ENCODE measurements at places on chromosomes 2 and 18.
A peak's percentile ranks its signal among the peaks of the same experiment; 100 is the strongest.

- no peak for DNase-seq
These were observed 64.0 kb downstream of the MBP start for GRCh38 chr18:77068321-77069312.

GRCh38 chr2:227025510-227025909, 138.5 kb downstream of the COL4A4 start:
- no peak for DNase-seq

- no peak for DNase-seq
These were observed 74.3 kb upstream of the CD302 start for GRCh38 chr2:159872353-159872752.

- no peak for DNase-seq
These were observed 25.7 kb upstream of the ID2 start for GRCh38 chr2:8656160-8656641.

GRCh38 chr2:207458582-207458981, 71.2 kb upstream of the CREB1 start:
- no peak for DNase-seq

GRCh38 chr2:54394392-54394791, 61.7 kb upstream of the SPTBN1 start:
- no peak for DNase-seq

GRCh38 chr2:74551942-74552913, 1.5 kb downstream of the LOXL3 start:
- no peak for DNase-seq

GRCh38 chr2:164725542-164725941, 104.3 kb upstream of the GRB14 start:
- no peak for DNase-seq

DNA sequence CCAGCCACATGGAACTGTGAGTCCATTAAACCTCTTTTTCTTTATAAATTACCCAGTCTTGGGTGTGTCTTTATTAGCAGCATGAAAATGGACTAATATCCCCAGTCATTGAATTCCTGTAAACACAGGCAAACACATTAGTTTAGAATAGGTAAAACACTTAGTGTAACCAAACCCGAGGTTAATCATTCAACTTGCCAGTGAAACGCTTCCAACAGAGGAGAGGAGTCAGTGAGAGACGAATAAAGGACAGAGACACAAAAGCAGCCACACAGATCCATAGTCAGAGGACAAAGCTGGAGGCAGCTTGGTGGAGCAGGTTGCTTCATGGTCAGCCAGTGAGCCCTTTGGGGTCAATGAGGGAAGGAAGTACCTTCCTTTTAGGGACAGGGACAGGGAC, 348.1 kb downstream of the TGIF1 start:
- no peak for DNase-seq

GRCh38 chr18:76839086-76839794, 16.9 kb downstream of the ZNF236 start:
- no peak for DNase-seq

- no peak for DNase-seq
These were observed 90.3 kb upstream of the TMEM17 start for GRCh38 chr2:62596061-62596921.

- DNase-seq, result no peak
These were observed 66.3 kb downstream of the ZEB2 start for GRCh38 chr2:144453486-144454158.

- DNase-seq, result no peak
These were observed 110.2 kb upstream of the GPC1 start for GRCh38 chr2:240325016-240326007.

DNA sequence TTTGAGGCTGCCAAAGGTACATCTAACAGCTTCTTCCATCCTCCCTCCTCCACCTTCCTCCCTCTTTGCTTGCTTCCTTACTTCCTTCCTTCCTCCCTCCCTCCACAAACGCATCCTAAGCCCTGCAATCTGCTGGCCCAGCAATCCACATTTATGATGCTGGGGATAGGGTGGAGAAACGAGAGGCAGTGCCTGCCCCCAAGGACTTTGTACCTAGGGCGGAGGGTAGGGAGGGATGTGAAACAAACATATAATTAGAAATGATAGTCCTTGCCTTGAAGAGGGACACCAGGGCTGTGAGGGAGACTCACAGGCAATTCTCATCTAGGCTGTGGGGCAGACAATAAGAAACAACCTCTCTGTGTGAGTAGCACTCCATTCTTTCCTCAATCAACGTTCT, 188.3 kb downstream of the ANKRD30B start:
- DNase-seq, result no peak

DNA sequence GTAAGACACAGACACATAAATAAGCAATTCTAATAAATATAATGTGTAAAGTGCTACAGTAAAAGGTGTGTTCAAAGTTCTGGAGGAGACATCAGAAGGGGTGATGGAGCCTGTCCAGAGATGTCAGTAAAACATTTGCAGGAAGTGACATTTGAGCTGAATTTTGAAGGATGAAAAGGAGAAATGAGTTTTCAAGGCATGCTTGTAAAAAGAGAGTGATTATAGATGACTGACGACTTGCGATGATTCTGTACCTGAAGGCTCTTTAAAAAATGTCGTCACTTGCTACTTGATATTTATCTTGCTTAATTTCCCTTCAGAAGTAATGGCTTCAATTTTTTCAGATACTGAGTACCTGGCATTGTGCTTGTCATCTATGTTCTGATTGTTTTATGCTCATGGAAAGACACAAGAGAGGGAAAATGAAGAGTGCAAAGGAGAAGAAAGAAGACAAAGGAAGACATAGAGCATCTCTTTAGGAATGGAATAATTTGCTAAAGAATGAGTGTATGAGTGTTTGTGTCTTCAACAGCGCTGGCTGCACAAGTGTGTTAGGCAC, 73.9 kb downstream of the PLA2R1 start:
- no peak for DNase-seq

DNA sequence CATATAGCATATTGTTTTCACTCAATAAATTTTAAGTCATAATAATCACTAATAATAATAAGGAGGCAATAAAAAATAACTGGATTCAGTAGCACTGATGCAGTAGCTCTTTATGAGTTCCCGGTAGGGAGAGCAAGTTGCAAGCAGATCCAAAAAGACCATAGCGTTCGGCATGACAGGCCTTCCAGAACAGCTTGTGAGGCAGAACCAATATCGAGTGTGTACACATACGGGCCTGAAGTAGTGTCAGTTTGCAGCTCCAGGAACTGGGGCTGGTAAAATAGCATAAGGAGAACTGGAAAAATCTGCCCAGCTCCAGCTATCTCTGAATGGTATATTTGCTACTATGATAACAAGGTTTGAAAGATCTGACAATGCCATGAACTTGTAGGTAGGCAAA, 1607.8 kb upstream of the PIK3C3 start:
- no peak for DNase-seq

GRCh38 chr2:120515759-120516678, 170.1 kb downstream of the INHBB start:
- DNase-seq, result no peak

DNA sequence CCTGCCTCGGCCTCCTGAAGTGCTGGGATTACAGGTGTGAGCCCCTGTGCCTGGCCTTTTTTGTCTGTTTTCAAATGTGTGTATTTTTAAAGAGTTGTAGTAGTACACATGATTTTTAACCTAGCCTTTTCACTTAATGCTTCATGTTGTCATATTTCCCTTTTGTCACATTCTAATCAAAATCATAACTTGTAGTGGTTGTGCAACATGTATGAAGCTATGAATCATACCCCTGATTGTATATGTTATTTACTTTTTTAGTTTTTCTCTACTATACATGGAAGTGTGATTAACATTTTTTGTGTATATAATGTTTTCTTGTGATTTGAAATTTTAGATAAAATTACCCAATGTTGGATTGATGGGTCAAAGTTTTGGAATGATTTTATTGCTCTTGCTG, 8.5 kb downstream of the GEN1 start:
- DNase-seq, result no peak

DNA sequence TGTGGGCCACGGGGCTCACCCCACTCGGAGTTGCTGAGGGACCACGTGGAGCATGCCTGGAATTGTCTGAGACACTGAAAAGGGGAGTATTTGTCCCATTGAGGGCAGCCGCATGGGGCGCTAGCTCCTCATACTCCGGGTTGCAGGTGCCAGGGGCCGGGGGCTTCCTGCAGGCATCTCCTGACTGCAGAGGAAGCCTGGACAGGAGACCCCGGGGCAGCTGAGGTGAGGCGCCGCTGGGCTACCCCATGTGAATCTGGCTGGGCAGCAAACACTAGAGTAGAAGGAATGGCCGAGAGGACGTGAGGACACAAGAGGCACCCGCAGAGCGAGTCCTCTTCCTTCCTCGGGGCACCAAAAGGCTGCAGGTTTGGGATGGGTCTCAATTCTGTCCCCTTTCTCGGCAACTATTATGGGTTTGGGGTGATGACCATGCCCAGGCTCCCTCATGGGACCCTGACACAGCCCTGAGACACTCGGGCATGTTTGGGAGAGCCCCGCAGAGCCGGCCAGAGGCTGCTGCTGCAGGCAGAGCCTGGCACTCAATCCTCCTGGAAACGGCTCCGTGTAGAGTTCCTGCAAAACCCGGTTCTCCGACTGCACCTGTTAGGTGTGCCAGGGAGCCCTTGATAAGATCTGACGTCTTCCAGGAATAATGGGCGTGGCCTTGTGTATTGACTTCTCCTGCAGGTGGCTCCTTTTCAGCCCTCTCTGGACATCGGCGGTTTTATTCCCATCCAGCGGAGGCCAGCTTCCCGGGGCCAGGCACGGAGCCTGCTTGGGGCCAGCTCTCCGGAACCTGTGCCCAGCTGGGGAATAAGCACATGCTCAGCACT, 77.0 kb downstream of the CTIF start:
- no peak for DNase-seq

GRCh38 chr18:78688249-78688648, 291.4 kb upstream of the SALL3 start:
- DNase-seq, result no peak

GRCh38 chr2:147636238-147636882, 208.5 kb upstream of the ACVR2A start:
- DNase-seq, result no peak

GRCh38 chr2:85503168-85503850, 35.7 kb upstream of the MAT2A start:
- DNase-seq, result peak; percentile 77

DNA sequence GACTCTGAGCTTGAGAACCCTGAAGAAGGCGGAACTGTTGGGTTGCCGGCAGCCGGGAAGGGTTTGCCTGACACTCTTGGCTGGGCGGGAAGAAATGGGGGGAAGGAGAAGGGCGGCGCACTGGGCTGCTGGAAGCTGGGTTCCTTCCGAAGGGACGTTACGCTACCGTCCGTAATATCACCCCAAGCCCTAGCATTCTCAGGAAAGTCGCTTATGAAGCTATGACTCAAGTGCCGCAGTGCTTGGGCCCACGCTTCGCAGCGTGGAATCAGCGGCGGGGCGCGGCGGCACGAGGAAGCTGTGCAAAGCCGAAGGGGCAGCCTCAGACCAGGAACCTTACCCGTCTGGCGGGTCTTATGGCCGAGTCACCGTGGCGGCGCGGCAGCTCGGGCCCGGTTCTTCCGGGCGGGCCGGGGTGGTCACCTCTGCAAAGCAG, 50.2 kb upstream of the SIGLEC15 start:
- DNase-seq, result no peak

- no peak for DNase-seq
These were observed 63.5 kb downstream of the HDAC4 start for GRCh38 chr2:239337122-239337876.

GRCh38 chr2:181304011-181304844, 153.0 kb upstream of the ITGA4 start:
- DNase-seq, result no peak

- DNase-seq, result no peak
These were observed 4.7 kb downstream of the GNLY start for GRCh38 chr2:85698880-85699254.

DNA sequence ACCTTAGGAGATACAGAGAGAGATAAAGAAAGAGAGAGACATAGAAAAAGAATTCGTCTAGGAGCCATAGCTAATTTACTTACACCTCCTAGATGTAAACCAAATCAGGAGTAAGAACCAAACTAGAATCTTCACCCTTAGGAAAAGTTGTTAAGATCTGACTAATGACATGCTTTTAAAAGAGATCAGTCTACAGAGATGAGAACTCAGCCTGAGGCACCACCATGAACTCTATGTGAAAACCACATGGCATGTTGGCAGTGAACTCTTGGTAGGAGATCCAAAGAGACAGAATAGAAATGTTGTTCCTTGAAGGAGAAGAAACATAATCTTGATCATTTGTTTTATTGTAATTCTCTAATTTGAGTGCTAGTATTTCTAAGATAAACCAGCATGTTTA, 585.4 kb upstream of the ID2 start:
- DNase-seq, result no peak

GRCh38 chr2:195472501-195473234, 184.4 kb upstream of the SLC39A10 start:
- no peak for DNase-seq

- DNase-seq, result no peak
These were observed 63.9 kb downstream of the LRRFIP1 start for GRCh38 chr2:237691029-237691907.

DNA sequence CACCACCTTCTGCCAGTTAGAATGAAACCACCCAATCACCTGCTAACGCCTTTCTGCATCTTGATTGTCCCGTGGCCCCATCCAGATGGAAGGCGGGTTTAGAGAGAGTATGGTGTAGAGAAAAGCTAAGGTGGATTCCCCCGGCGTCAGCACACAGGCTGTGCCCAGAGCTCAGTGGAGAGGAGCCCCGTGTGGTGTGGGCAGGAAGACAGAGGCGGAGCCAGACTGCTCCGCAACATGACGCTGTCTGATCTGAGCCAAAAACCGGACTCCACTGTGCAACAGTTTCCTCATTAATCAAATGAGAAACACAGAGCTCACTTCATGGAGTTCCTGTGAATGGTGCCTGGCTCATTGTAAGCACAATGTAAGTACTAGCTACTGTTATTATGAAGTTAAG, 448.1 kb upstream of the SMIM21 start:
- no peak for DNase-seq

- no peak for DNase-seq
These were observed 53.6 kb downstream of the CCDC93 start for GRCh38 chr2:117960231-117960630.

DNA sequence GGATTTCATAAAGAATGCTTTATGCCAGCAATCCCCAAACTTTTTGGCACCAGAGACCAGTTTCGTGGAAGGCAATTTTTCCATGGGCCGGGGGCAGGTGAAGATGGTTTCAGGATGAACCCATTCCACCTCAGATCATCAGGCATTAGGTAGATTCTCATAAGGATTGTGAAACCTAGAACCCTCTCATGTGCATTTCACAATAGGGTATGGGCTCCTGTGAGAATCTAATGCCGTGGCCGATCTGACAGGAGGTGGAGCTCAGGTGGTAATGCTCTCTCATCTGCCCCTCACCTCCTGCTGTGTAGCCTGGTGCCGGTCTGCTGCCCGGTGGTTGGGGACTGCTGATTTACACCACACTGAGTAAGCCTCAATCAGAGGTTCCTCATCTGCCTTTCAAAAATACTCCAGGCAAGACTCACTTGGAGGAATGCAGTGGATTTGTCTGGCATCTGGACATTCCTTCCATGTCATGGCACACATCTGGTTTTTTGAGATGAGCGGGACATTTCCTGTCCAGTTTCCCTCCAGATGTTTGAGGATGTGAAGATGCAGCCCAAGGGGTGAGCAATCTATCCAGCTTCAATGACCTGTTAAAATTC, 185.8 kb downstream of the VAPA start:
- DNase-seq, result no peak

GRCh38 chr2:133975676-133976428, 278.0 kb upstream of the MGAT5 start:
- DNase-seq, result no peak

GRCh38 chr2:42089340-42089925, 41.6 kb downstream of the PKDCC start:
- no peak for DNase-seq

Measured in RWPE2 (cell line).